ENCODE measurements at places on chromosomes 16 and 17. TPM values are rescaled to one million over a fixed set of nuclear protein-coding genes. Genes with fewer than 3 reads are reported as not detected.

Gene ZMYND15
- total RNA-seq: not detected

Gene KRTAP2-2
- total RNA-seq: not detected

- no peak overlapping the region for H3K27ac ChIP-seq
- peaks cover 1% of the 10 kb centered on the region for H3K4me1 ChIP-seq
- no peaks in the 10 kb centered on the region for H3K27me3 ChIP-seq
- H3K4me3 ChIP-seq: no peak overlapping the region
These were observed 1.2 kb downstream of the PTX4 start for GRCh38 chr16:1487395-1488053.

DNA sequence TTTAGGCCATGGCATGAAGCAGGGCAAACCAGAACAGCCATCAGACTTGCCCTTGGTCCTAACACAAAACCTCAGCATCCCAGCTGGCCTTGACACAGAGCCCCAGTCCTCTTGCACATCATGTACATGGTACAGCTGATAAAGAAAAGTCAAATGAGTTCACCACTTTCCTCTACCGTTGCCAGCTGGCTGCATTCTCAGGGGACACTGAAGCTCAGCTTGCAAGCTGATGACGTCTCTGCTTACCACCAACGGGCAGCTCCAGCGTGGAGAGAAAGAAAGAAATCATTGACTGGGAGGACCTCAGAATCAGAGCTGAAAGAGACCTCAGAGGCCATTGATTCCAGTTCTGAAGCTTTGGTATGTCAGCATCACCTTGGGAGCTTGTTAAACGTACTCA is 80.7 kb upstream of the CES5A start:
- H3K36me3 ChIP-seq: no peaks in the 10 kb centered on the region
- H3K4me1 ChIP-seq: no peaks in the 10 kb centered on the region
- DNase-seq: no peak
- no peaks in the 10 kb centered on the region for H3K27me3 ChIP-seq

GRCh38 chr16:82432261-82432660 is 194.5 kb upstream of the CDH13 start:
- H3K27me3 ChIP-seq: no peaks in the 10 kb centered on the region
- H3K4me1 ChIP-seq: no peaks in the 10 kb centered on the region
- H3K4me3 ChIP-seq: no peak overlapping the region
- no peak overlapping the region for H3K27ac ChIP-seq
- no peaks in the 10 kb centered on the region for H3K36me3 ChIP-seq
- no peak for DNase-seq

GRCh38 chr17:77933777-77934398 is 24.6 kb upstream of the TNRC6C start:
- DNase-seq: no peak
- H3K27me3 ChIP-seq: no peaks in the 10 kb centered on the region
- no peak overlapping the region for H3K4me3 ChIP-seq
- H3K27ac ChIP-seq: no peak overlapping the region
- no peaks in the 10 kb centered on the region for H3K4me1 ChIP-seq

DNA sequence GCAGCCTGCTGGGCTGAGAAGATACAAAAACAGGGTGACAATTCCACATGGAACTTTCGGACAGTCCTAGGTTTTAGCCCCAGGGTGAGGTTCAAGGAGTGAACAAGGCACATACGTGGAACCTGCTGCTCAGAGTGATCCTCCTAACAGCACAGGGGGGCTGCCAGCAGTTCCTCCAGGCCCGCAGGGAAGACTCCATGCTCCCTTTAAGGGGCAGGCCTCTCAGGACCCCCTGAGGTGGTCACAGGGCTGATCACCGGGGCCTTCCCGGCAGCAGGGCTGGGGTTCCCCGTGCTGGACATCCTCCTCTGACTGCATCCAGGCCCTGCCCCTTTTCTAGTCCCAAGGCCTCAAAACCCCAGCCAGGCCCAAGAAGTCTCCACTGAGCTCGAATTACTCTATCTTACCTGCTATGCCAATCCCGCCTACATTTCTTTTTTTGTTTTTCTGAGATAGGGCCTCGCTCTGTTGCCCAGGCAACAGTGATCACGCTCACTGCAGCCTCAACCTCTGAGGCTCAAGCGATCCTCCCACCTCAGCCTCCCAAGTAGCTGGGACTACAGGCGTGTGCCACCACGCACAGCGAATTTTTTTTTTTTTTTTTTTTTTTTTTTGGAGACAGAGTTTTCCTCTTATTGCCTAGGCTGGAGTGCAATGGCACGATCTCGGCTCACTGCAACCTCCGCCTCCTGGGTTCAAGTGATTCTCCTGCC is 10.4 kb downstream of the CANT1 start:
- peak overlapping the region; percentile 76 for H3K27ac ChIP-seq
- no peaks in the 10 kb centered on the region for H3K27me3 ChIP-seq
- peaks cover 69% of the 10 kb centered on the region for H3K4me1 ChIP-seq
- no peak for DNase-seq
- no peak overlapping the region for H3K4me3 ChIP-seq

DNA sequence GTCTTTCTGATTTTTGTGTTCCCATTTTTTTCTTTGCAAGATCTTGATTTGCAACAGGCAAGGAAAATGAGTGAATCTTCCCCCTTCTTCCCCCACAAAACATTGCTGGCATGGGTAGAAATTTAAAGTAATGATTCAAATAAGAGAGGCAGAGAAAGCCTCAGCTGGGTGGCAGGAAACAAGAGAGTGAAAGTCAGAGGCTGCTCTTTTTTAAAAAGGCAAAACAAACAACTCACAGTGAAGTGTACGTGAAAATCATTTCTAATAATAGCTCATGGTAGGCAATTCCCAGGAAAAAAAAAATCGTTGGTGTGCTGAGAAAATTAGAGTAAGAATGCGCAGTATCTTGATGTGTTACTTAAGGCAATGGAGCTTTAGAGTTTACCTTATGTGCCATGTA is 229.5 kb downstream of the FTO start:
- H3K36me3 ChIP-seq: peaks cover 6% of the 10 kb centered on the region
- no peak overlapping the region for H3K27ac ChIP-seq
- H3K27me3 ChIP-seq: no peaks in the 10 kb centered on the region
- no peaks in the 10 kb centered on the region for H3K4me1 ChIP-seq
